NCI-H774 (cell line): ENCODE measurements at places on chromosomes 6 and 20.

- DNase-seq = no peak
Observed at GRCh38 chr20:3119044-3119443, 34.5 kb upstream of the AVP start.

GRCh38 chr6:11423667-11424066, 113.9 kb upstream of the TMEM170B start:
- DNase-seq = no peak

DNA sequence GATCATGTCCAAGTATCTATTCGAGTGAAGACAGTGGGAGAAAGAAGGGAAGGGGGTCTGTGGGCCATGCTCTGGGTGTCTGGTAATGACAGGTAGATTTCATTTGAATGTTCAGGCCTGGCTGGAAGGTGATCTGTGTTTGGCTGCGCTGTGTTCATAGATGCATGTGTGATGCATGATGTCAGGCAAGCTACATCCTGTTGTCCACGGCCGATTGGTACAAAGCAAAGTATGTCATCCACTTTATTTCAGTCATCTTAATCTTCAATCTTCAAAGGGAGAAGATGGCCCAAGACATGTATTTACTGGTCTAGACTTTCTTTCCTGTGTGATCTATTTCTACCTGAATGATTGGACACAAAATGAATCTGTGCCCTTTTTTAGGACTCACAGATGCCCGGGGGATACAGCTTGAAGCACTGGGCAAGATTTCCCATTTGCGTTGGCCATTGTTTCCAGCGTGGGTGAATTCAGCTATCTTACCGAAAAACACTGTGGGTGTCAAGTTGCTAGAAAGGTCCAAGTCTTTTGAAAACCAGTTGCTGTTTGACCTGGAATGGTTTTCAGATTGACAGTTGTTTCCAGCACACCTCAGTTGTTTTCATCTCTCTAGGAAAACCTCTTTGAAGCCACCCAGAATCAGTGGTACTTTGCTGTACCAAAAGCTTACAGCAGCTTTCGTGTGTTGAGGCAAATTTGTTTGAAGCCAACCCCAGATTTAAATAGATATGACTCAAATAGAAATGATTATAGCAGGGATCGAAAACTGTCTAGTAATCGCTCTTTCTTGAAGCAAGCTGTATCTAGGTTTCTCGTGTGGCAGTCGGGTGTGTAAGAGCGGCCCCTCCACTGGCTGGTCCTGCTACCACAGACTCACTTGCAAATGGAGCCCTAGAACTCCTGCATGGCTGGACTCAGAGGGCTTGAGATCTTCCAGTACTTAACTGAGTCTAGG, 27.2 kb downstream of the DUSP22 start:
- no peak for DNase-seq

GRCh38 chr6:29816030-29816429, 11.6 kb upstream of the HLA-G start:
- DNase-seq = no peak

- DNase-seq = no peak
Observed at GRCh38 chr6:68247782-68248181, 387.3 kb upstream of the ADGRB3 start.

DNA sequence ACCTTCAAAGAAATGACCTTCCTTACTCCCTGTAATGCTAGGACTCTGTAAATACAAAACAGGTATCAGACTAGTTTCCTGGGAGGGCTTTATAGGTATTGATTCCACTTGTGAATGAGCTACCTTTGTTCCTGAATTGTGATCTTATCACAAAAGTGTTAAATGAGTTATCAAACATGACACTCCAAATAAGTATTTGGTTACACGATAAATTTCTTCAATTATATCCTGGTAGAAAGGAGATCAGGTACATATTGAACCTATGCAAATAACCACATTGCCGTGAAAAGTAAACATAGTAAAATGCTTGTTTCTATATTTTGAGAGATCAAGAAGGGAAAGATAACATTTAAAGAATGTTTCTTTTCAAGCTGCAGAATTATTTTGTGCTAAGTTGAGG, 285.3 kb downstream of the HIVEP2 start:
- no peak for DNase-seq

GRCh38 chr6:43812850-43813578, 43.0 kb downstream of the VEGFA start:
- DNase-seq = no peak

GRCh38 chr20:47204008-47204849, 152.3 kb downstream of the ZMYND8 start:
- no peak for DNase-seq

- peak; percentile 18 for DNase-seq
Observed at GRCh38 chr6:14294270-14294951, 176.8 kb downstream of the CD83 start.

DNA sequence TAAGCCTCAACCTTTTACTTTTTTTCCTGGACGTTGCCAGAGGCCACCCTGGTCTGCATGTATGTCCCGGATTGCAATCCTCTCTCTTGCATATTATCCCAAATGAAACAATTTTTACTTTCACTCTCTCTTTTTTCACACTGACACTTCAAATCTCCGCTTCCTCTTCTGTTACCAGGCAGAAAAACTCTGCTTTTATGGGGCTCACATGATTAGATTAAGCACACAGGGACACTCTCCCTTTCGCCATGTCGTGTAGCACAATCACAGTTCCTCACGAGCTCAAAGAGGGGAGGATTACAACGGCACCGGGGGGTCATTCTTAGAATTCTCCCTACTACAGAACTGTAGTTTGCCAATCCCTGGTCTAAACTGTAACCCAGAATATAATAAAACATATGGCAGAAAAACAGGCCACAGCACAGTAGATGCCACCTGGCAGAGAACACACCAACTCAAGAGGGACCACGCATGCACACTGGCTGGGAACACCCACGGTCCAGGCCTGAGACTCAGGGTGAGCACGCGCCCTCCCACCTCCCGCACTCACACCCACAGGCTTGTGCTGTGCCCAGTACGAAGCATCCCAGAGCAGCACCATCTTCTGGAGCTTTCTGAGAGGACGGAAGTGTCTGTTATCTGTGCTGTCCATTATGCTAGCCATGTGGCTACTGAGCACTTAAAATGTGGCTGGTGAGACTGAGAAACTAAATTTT, 288.7 kb downstream of the KIF16B start:
- DNase-seq = no peak

DNA sequence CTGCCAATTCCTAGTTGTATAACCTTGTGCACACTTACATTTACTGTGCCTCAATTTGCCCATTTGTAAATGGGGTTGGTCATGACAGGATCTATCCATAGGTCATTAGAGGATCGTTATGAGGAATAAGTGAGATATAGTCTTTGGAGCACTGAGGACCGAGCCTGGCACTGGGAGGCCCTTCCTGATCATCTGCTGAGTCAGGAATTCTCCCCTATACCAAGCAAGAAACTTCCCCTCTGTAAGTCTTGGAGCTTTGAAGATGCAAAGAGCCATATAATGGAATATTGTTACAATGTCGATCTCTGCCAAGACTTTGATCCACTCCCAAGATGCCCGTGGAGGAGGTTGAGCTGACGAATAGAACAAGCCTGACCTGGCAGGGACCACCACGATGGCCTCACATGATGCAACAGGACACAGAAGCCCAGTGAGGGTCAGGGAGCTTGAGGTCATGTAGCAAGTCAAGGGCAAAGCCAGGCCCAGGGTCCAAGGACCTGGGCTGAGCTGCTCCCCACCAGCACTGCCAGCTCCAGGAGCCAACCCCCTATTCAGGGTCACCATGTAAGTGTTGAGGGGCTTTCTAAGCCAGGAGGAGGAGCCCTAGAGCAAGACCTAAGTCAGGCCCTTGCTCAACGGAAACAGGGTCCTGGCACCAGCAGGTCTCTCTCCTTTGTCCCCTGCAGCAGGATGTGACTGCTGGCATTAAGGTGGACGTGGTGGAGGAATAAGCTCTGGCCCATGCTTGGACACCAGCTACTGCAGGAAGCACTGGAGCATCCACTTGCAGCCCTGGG, 16.7 kb downstream of the PDRG1 start:
- DNase-seq = no peak
